ENCODE measurements at places on chromosomes 4 and X. TPM values are rescaled to one million over a fixed set of nuclear protein-coding genes. Genes with fewer than 3 reads are reported as not detected.

LINC00632 gene
- 26.5 TPM for total RNA-seq

- no peak for DNase-seq
Measured at GRCh38 chr4:119971431-119972084, 95.1 kb downstream of the MAD2L1 start.

DNA sequence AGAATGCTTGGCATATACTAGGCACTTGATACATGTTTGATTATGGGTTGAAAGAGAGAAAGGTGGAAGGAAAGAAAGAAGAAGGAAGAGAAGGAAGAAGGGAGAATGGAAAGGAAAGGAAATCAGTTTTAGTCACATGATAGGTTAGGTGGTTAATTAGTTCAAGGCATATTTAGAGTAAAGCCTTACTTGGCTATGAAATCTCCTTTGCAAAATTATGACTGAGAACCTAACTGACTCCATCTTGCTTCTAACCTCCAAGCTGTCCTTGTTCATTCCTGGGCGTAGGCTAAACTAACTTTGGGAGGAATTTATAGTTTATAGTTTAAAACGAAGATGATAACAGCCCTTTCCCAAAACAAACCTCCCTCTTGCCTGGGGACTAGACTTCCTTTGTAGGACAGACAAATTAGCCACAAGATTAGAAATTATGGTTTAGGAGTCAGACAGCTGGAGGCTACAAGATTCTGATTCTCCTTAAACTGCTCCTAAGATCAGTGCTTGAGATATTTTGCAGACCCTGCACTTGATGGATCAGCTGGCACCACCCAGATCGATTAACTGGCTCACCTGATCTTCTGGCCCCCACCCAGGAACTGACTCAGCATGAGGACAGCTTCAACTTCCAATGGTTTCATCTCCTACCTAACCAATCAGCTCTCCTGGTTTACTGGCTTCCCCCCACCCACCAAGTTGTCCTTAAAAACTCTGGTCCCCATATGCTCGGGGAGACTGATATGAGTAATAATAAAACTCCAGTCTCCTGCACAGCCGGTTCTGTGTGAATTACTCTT is 55.0 kb downstream of the TXK start:
- no peak for DNase-seq

TKTL1 gene
- total RNA-seq = not detected

DNA sequence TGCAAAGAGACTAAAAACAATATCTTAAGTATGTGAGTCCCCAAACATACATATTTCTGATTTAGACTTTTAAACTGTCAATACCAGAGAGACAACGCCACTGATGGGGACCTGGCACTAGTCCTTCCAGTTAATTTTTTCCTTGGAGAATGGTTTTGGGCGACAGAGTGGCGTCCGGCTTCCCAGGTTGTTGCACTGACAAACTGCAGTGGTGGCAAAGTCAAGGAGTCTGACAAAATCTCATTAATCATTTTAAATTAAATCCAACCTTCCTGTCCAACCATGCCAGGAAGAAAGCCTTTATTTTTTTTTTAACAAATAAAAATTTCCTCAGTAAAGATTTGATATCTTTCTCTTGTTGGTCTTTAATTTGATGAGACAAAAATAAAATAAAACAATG is 52.8 kb downstream of the FBXO8 start:
- no peak for DNase-seq
